ENCODE measurements at places on chromosomes 2 and 18.

DNA sequence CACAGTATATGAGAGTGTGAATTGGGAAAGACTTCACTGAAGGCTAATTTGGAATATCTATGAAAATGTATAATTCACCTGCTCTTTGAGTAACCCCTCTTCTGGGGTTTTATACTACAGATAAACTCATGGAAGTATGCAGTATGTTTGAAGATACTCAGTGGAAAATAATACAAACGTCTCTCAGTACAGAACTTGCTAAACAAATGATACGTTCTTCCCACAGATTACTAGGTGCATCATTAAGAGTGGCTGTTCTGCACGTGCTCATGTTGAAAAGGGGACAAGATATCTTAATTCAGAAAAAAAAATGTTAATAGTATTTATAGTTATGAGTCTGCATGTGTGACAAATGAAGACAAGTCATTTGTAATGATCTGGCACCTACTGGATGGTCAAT is 70.2 kb upstream of the EPAS1 start:
- DNase-seq: no peak

GRCh38 chr2:174670446-174670845 is 72.8 kb upstream of the WIPF1 start:
- no peak for DNase-seq

- no peak for DNase-seq
Measured at GRCh38 chr2:233461481-233461891, 105.1 kb downstream of the USP40 start.

DNA sequence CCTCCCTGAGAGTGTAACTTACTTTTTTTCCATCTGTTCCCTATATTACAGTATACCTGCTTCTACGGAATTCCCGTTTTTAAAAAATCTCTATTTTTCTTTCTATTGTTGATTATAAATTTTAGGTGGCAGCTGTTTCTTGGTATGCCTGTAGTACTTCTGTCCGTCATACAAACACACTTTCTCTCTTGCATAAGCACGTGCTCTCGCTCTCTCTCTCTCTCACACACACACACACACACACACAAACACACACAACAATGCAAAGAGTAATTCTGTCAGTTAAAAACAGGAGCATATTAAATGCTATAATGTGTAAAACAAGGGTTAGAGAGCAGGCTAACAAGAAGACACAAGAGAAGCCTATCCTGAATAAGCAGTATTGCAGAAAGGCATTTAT is 140.5 kb downstream of the THADA start:
- DNase-seq: no peak

GRCh38 chr2:162111958-162112850 is 38.2 kb upstream of the DPP4 start:
- no peak for DNase-seq

- DNase-seq: peak; percentile 20
Measured at GRCh38 chr2:32627441-32627813, 423 bp upstream of the TTC27 start.

GRCh38 chr2:65015731-65016130 is 26.5 kb downstream of the SLC1A4 start:
- DNase-seq: no peak

DNA sequence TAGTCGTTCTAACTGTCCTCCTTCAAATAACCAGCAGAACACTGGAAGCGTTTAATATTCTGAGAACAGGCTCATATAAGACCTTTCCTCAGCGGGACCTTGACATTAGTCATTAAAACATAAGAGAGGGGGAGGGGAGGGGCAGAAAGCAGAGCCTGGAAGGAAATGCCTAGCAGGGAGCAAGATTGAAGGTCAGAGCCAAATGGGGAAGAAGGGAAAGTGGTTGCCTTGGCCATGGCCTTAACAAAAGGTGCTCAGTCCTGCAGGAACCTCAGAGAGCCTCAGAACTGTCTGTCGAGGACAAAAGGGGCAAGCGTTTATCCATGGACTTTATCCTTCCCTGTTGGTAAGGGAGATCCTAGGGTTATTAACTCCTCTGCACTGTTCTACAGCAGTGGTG is 856 bp upstream of the PLA2R1 start:
- no peak for DNase-seq

DNA sequence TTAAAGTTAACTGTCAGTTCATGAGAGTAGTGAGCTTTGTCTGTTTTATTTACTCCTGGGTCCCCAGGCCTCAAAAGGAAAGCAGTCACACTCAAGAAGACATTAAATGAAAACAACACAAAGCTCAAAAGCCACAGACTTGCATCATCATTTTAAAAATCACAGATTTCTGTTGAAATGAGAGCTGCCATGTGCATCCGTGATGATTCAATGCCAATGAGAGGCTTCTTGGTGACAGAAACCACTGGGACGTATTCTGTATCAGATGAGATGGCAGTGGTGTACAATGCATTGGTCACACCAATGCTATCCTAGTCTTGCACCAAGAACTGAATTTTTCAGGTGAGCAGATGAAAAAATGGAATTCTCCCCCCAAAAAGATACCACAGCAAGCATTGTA is 204.8 kb downstream of the ANAPC1 start:
- DNase-seq: no peak

- no peak for DNase-seq
Measured at GRCh38 chr2:177717831-177718618, 325.5 kb downstream of the AGPS start.

DNA sequence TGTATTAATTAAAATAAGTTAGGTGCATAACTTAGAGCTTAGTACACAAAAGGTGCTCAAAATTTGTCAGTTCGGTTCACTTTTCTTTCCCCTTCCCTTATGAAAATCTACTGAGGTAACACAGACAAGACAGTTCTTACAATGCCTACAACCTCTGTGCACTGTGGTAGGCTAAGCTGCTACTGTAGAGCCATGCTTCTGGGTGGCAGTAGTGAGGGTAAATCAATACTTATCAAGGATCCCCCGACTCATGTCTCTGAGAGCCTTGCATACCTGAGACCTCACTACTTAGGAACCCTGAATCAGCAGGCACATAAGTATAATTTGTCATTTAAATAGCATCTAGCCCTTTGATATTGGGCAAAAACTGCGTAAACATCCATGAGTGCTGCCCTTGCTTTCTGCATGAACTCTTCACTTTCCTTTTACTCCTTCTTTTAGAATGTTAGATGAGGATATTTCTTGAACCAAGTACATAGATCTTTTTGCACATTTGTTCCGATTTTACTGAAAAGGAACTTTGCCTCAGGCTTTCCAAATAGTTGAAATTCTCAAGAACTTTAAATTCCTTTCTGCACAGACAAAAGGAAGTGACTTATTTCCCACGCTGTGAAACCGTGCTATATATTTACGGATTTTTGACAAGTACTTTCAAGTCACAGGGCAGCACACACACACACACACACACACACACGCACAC is 234.4 kb downstream of the TRIB2 start:
- no peak for DNase-seq

DNA sequence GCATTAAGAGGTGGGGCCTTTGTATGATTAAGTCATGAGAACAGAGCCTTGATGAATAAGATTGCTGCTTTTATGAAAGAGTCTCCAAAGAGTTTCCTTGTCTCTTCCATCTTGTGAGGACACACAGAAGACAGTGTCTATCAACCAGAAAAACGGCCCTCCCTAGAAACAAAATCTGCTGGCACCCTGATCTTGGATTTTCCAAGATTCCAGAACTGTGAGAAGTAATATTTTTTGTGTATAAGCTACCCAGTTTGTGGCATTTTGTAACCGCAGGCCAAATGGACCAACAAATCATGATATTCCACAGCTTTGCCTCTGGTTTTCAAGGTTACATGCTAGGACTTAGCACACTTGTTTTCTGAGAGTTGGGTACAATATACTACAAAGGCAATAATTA is 687.8 kb downstream of the TDRD15 start:
- DNase-seq: no peak

- no peak for DNase-seq
Measured at GRCh38 chr2:150599889-150600288, 112.4 kb upstream of the RND3 start.

DNA sequence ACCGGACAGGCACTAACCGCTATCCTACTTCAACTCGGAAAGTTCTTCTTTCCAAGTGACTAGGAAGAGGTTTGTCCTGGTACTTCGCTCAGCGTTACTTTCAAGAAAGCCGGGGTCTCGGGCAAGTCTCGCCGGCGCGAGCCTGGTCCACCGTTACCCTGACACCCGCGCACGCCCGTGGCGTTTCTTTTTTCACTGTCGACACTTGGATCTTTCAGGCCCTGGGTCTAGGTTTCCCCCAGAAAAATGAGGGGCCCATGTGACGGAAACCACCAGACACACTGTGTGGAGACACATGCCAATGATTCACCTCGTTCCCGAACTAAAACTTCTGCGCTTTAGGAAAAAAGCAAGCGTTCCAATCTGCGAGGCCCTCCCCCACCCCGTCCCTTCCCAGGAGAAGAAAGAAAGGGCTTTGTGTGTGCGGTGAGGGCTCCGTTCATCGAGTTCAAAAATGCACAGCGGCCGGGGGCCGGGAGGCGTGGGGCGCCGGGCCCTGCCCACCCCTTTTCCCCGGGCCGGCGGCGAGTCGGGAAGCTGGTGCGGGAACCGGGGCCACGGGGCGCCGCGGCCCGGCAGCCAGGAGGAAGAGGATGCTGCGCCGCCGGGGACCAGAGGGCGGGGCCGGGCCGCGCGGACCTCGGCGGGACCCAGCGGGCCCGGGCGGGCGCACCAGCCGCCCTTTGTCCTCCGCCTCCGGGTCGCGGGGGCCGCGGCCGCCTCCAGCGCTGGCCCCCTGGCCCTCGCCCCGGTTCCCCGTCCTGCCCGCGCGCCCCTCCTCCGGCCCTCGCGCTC is 2.6 kb downstream of the ZNF521 start:
- DNase-seq: no peak

DNA sequence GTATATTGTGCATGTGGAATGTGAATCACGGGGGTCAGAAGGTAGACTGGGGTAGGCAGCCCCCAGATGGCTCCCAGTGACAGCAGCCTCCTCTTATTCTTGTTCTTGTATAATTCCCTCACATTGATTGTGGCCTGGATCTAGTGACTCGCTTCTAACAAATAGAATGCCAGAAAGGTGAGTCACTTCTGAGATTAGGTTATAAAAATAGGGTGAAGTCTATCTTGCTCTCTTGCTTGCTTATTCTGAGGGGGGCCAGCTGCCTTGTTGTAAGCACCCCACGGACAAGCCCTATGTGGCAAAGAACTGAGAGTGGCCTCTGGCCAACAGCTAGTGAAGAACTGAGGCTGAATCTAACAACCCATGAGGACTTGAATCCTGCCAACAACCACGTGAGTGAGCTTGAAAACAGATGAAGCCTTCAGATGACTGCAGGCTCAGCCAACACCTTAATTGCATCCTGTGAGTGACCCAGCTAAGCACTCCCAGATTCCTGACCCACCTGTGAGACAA is 15.6 kb upstream of the RMND5A start:
- no peak for DNase-seq

GRCh38 chr2:201643216-201643890 is at the start of gene TMEM237:
TSS of gene TMEM237 (minus strand) at chr2:201643503. CDS start at chr2:201643400, 103 bp downstream.
- DNase-seq: peak; percentile 65

- no peak for DNase-seq
Measured at GRCh38 chr2:48982887-48983435, 171.4 kb downstream of the FSHR start.

- peak; percentile 22 for DNase-seq
Measured at GRCh38 chr2:158926478-158926948, 41.9 kb upstream of the TANC1 start.

- no peak for DNase-seq
Measured at GRCh38 chr2:238582159-238582558, 155.4 kb downstream of the ASB1 start.

DNA sequence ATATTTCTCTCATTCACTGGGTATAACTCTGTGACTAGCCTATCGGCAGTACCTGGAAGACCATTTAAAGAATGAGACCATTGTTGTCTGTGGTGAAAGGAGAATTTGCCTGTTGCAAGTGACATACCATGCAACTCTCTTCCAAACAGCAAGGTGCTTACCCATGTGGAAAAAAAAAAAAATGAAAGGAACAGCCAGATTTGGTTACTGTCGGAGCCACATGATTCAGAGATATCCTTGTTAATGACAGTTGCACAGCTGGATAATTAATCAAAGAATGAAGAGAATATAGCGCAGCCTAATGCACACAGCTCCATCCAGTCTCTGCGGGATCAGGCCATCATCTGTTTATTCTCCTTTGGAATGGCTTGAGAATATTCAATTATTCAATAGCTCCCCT is 141.8 kb downstream of the HRH4 start:
- no peak for DNase-seq

GRCh38 chr2:191926671-191927070 is 79.8 kb upstream of the CAVIN2 start:
- no peak for DNase-seq
